ENCODE measurements at places on chromosomes 3 and 15. TPM values are rescaled to one million over a fixed set of nuclear protein-coding genes. Genes with fewer than 3 reads are reported as not detected.

ALDH1A2 gene
- total RNA-seq = 2.6 TPM

FAM43A gene
- 261 TPM for total RNA-seq

CFAP91 gene
- not detected for total RNA-seq

AMT gene
- total RNA-seq = 1.4 TPM

Measured in bladder microvascular endothelial cell (primary cell).